Kidney (tissue), 22 donors: ENCODE measurements at places on chromosomes 6 and 20. TPM values are rescaled to one million over a fixed set of nuclear protein-coding genes. Genes with fewer than 3 reads are reported as not detected.

DNA sequence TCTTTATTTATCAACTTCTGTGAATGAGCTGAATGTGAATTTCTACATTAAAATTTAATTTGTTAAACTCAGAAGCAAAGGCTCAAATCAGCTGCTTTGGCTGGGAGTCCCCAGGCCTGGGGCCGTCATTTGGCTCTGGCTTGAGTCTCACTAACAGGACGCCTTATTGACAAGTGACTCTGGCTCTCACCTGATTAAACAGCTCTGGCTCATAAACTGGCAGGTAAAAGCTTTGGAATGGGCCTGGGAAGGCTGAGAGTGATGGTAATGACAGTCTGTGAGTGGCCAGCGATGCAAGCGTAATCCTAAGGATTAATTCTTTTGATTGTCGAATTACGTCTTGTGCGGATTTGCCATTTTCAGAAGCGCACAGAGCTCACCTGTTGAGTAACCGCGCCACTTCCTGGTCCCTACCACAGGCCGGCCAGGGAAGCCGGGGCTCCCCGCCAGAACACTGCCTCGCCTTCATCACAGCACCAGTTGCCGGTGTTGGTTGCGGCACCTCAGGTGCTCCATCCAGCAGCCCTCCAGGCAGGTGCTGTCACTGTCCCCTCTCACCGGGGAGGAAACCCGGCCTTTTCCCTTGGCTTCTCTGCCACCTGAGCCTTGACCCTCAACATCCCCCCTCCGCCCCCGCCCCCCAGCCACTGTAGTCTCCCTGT is 110.7 kb downstream of the ZDHHC14 start:
- H3K27me3 ChIP-seq, result no peaks in the 10 kb centered on the region
- DNase-seq, result no peak
- H3K27ac ChIP-seq, result no peak overlapping the region
- no peaks in the 10 kb centered on the region for H3K36me3 ChIP-seq
- no peak overlapping the region for H3K4me3 ChIP-seq
- no peaks in the 10 kb centered on the region for H3K4me1 ChIP-seq

- H3K36me3 ChIP-seq, result no peaks in the 10 kb centered on the region
- no peaks in the 10 kb centered on the region for H3K27me3 ChIP-seq
- DNase-seq, result peak; percentile 25
- no peaks in the 10 kb centered on the region for H3K4me1 ChIP-seq
- no peak overlapping the region for H3K27ac ChIP-seq
Measured at GRCh38 chr6:56570413-56571359, 72.0 kb downstream of the DST start.

GRCh38 chr6:45441851-45442453 is 64.2 kb upstream of the SUPT3H start:
- no peaks in the 10 kb centered on the region for H3K36me3 ChIP-seq
- H3K27me3 ChIP-seq, result no peaks in the 10 kb centered on the region
- DNase-seq, result no peak
- peaks cover 3% of the 10 kb centered on the region for H3K4me1 ChIP-seq
- H3K4me3 ChIP-seq, result no peak overlapping the region
- H3K27ac ChIP-seq, result no peak overlapping the region

DNA sequence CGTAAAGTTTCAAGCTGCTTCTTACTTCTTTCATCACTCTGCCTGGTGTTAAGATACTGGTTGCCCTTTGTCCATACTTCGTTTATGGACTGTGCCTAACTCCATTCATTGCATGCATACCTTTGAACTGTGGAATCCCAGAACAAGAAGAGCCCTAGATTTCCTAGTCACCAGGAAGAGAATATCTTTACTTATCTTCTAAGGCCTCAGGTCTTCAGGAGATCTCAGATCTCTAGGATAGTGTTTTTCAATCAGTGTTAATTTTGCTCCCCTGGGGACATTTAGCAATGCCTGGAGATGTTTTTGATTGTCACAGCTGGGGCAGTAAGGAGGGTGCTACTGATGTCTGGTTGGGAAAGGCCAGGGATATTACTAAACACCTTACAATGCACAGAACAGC is 35.5 kb upstream of the GJA1 start:
- H3K4me1 ChIP-seq, result no peaks in the 10 kb centered on the region
- DNase-seq, result no peak
- H3K4me3 ChIP-seq, result no peak overlapping the region
- H3K27ac ChIP-seq, result no peak overlapping the region
- no peaks in the 10 kb centered on the region for H3K27me3 ChIP-seq

DNA sequence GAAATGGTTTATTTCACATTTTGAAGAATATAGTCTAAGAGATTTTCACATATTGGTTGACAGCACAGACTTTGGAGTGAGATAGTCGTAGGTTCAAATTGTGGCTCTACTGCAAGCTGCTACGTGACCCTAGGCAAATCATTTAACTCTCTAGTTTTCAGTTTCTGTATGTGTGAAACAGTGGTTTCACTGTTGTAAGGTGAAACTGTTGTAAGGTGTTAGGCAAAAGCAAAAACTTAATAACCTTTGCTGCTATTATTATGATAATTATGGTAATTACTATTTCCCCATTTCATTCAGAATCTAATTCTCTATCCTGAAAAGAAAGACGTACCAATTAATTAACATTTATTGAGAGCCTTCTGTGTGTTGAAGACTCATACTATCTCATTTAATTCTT is 144.2 kb downstream of the REV3L start:
- H3K4me1 ChIP-seq, result no peaks in the 10 kb centered on the region
- H3K27ac ChIP-seq, result no peak overlapping the region
- no peaks in the 10 kb centered on the region for H3K27me3 ChIP-seq
- no peak overlapping the region for H3K4me3 ChIP-seq
- no peak for DNase-seq
- no peaks in the 10 kb centered on the region for H3K36me3 ChIP-seq

DNA sequence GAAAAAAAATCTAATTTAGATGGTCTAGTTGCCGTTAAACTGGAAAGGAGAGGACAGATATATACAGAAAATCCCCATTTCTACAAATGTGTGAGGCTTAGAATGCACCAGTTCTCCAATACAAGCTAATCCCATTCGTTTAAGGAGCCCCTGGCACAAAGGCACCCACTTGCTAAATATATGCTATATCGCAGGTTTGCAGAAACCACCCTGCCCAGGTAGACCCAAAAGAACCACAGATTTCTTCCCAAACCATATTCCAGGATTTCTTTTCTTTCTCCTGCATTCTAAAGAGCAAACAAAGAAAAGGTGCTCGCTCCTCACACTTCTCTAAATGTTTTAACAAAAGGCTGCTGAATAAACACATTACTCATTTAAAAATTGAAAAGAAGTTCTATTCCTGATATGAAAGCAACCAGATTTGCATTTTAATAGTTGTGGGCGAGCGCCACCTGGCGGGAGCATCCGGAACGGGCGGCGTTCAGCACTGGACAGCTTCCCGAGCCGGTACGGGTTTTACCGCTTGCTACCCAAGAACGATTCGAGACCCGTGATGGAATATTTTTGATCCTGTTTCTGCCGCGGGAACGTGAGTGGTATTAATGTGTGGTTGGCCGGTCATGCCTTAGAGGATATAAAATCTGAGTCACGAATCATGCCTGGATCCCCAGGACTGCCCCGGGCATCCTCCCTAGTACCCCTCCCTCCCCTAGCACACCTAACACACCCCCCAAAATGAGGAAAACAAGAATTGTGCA is 2.1 kb downstream of the PTPRT start:
- peak; percentile 85 for DNase-seq
- H3K27me3 ChIP-seq, result peaks cover 18% of the 10 kb centered on the region
- H3K27ac ChIP-seq, result no peak overlapping the region
- no peak overlapping the region for H3K4me3 ChIP-seq

DNA sequence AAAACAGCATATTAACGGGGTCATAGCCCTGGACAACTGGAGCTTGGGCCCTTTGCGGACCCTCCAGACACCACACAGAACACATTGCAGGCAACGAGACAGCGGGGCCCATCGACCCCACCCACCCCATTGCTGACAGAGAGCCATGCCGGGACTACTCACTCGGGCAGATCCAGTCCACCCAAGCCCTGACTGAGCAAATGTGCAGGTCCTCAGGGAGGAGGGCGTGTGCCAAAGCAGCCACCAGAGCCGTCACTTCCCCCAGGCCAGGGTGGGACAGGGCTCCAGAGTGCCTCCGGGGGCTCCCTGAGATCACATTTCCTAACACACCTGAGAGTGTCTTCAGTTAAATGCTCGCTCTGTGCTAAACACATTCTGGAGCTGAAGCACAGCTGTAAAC is 114.9 kb downstream of the CDH4 start:
- H3K4me3 ChIP-seq, result no peak overlapping the region
- no peaks in the 10 kb centered on the region for H3K27me3 ChIP-seq
- H3K27ac ChIP-seq, result no peak overlapping the region
- no peaks in the 10 kb centered on the region for H3K4me1 ChIP-seq
- H3K36me3 ChIP-seq, result no peaks in the 10 kb centered on the region

DNA sequence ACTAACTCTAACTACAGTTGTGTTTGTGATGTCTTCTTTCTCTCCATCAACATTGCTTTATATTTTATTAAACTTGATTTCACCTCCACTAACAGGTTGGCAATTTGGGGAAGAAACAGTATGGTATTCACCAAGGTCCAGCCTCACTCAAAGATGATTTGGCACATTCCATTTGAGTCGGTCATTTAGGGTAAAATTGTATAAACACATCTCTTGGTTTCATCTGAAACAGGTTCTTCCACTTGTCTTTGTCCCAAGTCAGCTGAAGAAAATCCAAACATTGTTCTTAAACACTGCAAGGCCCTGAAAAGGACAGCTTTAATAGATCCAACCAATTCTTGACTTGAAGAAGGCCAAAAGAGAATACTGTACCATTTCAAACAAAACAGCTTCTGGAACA is 104.9 kb upstream of the NT5E start:
- H3K27me3 ChIP-seq, result no peaks in the 10 kb centered on the region
- no peak overlapping the region for H3K4me3 ChIP-seq
- H3K27ac ChIP-seq, result no peak overlapping the region
- no peaks in the 10 kb centered on the region for H3K4me1 ChIP-seq
- no peak for DNase-seq

DNA sequence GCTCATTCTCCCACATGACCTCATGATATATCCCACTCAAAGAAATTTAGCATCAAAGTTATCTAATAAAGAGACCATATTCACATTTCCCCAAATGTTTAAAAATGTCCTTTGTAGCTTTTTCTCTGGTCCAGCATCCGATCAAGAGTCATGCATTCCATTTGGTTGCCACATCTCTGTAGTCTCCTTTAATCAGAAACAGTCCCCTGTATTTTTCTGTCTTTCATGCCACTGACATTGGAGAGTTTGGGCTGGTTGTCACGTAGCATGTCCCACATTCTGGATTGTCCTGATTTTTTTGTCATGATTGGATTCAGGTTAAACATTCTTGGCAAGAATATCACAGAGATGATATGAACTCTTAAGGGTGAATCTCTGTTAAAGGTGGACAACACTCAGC is 55.7 kb downstream of the SNX5 start:
- no peak for DNase-seq
- H3K36me3 ChIP-seq, result no peaks in the 10 kb centered on the region
- H3K4me3 ChIP-seq, result no peak overlapping the region
- peaks cover 11% of the 10 kb centered on the region for H3K4me1 ChIP-seq

- no peaks in the 10 kb centered on the region for H3K36me3 ChIP-seq
- no peak for DNase-seq
- H3K27ac ChIP-seq, result no peak overlapping the region
- no peaks in the 10 kb centered on the region for H3K27me3 ChIP-seq
- H3K4me1 ChIP-seq, result no peaks in the 10 kb centered on the region
Measured at GRCh38 chr6:142545147-142545546, 243.3 kb downstream of the ADGRG6 start.

GRCh38 chr6:42745083-42745639 is 742 bp downstream of the TBCC start:
- peak overlapping the region; percentile 94 for H3K27ac ChIP-seq
- peak overlapping the region; percentile 98 for H3K4me3 ChIP-seq
- no peaks in the 10 kb centered on the region for H3K36me3 ChIP-seq
- H3K4me1 ChIP-seq, result no peaks in the 10 kb centered on the region
- no peaks in the 10 kb centered on the region for H3K27me3 ChIP-seq
- DNase-seq, result peak; percentile 71

GRCh38 chr6:85047818-85048217 is 283.4 kb upstream of the TBX18 start:
- no peaks in the 10 kb centered on the region for H3K4me1 ChIP-seq
- DNase-seq, result no peak
- H3K27ac ChIP-seq, result no peak overlapping the region

DNA sequence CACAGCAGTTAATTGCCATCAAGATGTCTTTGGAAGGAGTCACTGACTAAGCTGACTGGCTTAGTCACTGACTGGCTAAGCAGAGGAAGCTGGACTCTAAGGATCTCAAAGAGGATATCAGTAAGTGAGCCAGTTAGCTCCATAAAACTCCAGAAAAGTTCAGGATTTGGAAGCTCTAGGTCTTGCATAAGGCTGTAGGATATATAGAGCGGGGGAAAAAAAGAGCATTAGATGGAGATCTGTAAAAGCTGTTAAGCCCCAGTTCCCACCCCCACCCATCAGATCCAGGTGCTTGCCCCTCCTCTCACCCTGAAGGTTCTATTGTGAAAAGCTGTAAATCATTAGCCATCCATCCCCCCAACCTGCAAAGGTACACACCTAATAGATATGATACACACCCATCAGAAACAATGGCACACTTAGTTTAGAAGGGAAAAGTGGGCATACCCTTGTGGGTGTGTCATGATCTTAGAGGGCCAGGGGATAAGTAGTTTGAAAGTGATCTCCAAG is 32.2 kb downstream of the CARMIL1 start:
- no peak overlapping the region for H3K27ac ChIP-seq
- H3K4me3 ChIP-seq, result no peak overlapping the region
- H3K27me3 ChIP-seq, result no peaks in the 10 kb centered on the region
- H3K36me3 ChIP-seq, result no peaks in the 10 kb centered on the region
- DNase-seq, result no peak

- H3K27me3 ChIP-seq, result no peaks in the 10 kb centered on the region
- no peak overlapping the region for H3K27ac ChIP-seq
- no peak overlapping the region for H3K4me3 ChIP-seq
- H3K4me1 ChIP-seq, result no peaks in the 10 kb centered on the region
Measured at GRCh38 chr6:151647976-151648639, 154.3 kb downstream of the CCDC170 start.

The FAM217A gene
- not detected for total RNA-seq

The SIRPD gene
- 0.35 TPM for total RNA-seq

The LCA5 gene
- total RNA-seq, result 4.8 TPM

The GHRH gene
- not detected for total RNA-seq

The SOX12 gene
- 12.7 TPM for total RNA-seq
